Renal pelvis (tissue), 12 donors: ENCODE measurements at places on chromosomes 7 and 10. TPM values are rescaled to one million over a fixed set of nuclear protein-coding genes. Genes with fewer than 3 reads are reported as not detected.

- DNase-seq, result no peak
These were observed 31.0 kb downstream of the DENND2A start for GRCh38 chr7:140609646-140610045.

GRCh38 chr10:71216751-71217265 lies 4.4 kb downstream of the UNC5B start:
- no peak for DNase-seq

GRCh38 chr7:4093035-4093434 lies 589.1 kb upstream of the FOXK1 start:
- no peak for DNase-seq

DNA sequence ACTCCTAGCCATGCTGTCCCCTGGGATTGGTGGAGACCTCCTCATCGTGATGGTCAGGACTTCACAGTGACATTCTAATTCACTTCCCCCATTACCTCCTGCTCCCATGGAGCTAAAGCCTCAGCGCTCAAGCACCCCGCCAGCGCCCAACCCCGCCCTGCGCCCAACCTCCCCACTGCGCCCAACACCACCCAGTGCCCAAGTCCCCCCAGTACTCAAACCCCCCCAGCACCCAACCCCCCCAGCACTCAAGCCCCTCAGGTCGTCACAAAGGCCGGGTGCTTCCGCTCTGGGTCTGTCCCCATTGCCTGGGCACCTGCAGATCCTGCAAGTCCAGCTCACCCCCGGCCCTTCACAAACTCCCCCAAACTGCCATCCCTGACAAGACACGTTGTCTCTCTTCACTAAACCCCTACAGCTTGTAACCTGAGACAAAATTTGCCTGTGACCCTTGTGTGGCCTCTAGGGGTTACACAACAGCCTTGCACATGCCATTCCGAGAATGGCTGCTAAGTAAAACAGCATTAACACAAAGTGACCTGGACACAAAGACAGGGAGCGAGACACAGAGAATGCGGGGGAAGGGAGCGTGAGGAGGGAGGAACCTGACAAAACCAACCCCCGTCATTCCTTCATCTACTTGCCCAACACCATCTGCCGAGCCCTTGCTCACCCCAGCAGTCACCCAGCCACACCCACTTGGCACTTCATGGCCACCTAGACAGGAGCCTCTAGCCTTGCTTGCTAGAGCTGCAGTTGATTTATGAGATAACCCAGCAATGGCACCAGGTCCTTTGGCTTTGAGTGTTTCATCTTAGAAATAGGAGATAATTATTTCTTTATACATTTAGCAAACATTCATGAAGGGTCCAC lies 107.8 kb downstream of the ADARB2 start:
- DNase-seq, result no peak

DNA sequence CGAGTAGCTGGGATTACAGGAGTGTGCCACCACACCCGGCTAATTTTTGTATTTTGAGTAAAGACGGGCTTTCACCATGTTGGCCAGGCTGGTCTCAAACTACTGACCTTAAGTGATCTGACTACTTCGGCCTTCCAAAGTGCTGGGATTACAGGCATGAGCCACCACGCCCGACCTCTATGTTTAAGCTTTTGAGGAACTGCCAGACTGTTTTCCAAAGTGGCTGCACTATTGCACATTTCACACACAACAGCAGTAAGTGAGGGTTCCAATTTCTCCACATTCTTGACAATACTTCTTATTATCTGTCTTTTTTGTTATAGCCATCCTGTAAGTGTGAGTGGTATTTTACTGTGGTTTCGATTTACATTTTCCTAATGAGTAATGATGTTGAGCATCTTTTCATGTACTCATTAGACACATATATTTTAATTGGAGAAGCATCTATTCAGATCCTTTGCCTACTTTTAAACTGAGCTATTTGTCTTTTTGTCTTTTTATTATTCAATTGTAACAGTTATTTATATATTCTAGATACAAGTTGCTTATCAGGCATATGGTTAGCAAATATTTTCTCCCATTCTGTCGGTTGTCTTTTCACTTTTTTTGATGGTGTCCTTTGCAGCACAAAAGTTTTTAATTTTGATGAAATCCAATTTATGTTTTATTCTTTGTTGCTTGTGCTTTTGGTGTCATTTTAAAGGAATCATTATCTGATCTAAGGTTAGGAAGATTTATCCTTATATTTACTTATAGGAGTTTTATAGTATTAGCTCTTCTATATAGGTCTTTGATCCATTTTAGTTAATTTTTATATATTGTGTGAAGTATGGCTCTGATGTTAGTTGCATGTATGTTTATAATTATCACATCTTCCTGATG lies 12.8 kb upstream of the IRF5 start:
- no peak for DNase-seq

GRCh38 chr10:74863551-74863950 lies 37.2 kb downstream of the KAT6B start:
- no peak for DNase-seq

- DNase-seq, result no peak
These were observed 84.6 kb downstream of the MAD1L1 start for GRCh38 chr7:2148189-2148588.

DNA sequence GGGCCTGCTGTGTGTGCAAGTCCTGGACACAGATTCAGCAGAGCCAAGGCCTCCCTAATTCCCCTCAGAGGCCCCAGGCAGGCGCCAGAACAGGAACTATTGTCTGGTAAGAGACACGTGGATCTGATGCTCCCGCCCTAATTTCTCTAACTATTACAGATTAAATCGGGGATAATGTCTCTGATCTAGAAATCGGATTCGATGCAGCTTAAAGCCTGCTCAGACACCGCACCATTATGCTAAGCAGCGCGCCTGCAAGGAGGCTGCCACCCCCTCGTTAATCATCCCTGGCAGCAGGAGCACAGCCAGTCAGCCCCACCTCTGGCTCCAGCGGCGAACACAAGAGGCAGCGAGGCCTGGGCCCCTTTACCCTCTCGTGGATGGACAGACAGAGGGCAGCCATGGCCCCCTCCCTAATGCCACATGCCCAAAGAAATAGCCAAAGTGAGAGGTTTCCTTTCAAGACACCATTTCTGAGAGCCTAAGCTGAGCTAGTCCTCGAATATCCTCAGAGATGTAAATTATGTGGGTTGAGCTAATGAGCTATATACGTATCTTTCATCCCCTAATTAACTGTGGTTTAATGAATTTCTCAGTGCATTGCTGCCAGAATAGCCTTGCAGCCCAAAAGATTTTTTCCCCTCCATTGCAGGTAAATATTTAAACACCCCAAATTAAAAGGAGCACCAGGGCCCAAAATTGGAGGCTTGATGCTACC lies 122.1 kb downstream of the GRID1 start:
- no peak for DNase-seq

- DNase-seq, result no peak
These were observed 113.5 kb downstream of the COL13A1 start for GRCh38 chr10:69915215-69915560.

- no peak for DNase-seq
These were observed 26.7 kb downstream of the XRCC2 start for GRCh38 chr7:152649220-152649619.

GRCh38 chr7:138891446-138891810 lies 89.8 kb downstream of the KIAA1549 start:
- DNase-seq, result peak; percentile 57

GRCh38 chr7:100681491-100682227 lies 8.1 kb downstream of the GNB2 start:
- no peak for DNase-seq

DNA sequence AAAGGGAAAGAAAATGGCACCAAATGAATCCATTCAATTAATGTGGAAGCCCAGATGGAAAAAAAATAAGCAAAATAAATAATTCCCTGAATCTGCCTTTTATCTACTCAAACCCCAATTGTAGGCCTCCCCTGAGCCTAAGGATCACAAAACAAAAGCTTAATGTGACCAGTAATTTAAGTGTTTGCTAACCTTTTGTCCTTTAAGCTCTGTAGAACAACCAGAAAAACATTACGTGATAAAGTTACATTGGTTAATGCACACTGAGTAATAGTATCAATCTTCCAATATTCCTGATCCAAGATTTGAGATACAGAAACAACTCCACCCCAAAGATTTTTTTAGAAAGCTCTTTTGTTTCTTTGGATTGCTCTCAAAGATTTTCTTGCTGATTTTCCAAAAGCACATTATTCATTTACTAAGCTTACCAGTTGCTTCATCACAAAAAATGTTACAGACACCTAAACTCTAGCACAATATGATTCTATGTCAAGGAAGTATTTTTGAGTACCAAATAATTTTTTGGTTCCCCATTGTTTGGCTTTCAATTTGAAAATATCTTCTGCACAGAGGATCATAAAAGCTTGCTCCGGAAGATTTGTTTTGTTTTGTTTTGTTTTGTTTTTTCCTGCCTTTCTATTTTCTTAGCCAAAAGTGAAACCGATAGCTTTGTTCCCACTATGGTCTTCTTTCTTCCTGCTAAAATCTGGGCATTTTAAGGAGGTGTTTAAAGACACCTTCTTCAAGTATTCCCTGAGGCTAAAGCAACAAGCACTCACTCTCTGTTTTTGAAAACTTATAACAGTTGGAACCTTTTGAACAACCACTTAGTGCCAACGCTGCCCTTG lies 54.2 kb downstream of the TRIL start:
- no peak for DNase-seq

GRCh38 chr10:124675824-124676223 lies 68.4 kb downstream of the FAM53B start:
- DNase-seq, result no peak

GRCh38 chr10:60572511-60573194 lies 183.0 kb upstream of the ANK3 start:
- DNase-seq, result peak; percentile 82

DNA sequence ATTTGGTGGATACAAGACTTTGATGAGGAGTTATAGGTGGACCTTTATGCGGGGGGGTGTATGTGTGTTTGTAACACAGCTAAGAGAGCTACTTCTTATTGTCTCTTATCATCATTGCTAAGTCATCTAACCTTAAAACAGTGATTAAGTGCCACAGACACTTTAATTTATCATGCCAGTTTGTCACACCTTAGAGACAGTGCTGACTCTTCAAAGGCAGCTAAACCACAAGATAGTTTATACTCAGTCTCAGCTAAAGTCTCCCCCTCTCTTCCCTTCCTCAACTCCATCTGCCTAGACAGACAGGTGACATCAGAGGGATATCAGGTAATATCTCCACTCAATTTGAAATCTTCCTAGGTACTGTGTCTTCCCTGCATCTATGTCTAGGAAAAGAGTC lies 42.2 kb downstream of the MYPN start:
- no peak for DNase-seq

DNA sequence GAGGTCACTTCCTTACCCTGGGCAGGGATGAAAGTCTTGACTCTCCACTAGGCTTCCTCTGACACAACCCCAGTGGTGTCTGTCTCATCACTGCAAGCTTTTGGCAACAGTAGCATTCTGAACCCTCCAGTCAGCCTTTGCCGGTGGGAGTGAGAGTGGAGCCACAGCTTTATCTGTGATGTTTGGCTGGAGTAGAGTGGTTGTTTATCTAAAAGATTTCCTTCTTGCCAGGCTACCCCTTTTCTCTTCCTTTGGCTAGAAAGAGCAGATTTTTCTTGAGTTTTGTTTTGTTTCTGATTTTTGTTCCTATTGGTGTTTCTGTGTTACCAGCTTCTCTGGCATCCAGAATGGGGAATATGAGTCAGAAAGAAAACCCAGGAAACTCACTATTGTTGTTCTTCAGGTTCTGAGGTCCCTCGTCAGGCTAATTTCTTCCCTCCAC lies 98.9 kb upstream of the KIF5B start:
- no peak for DNase-seq

GRCh38 chr10:26217396-26218086 lies 967 bp downstream of the GAD2 start:
- DNase-seq, result no peak

- no peak for DNase-seq
These were observed 40.7 kb downstream of the ANK3 start for GRCh38 chr10:60348982-60349381.

The CCDC172 gene
- polyA plus RNA-seq, result not detected

The TEX47 gene
- not detected for polyA plus RNA-seq

The RBP4 gene
- polyA plus RNA-seq, result 0.73 TPM

The DNAH11 gene
- 3.3 TPM for polyA plus RNA-seq

The LRRC17 gene
- 62.1 TPM for polyA plus RNA-seq

The TMEM196 gene
- polyA plus RNA-seq, result not detected
